Esophagus mucosa (tissue), 1 donor: ENCODE measurements at places on chromosomes 2 and 18. TPM values are rescaled to one million over a fixed set of nuclear protein-coding genes. Genes with fewer than 3 reads are reported as not detected.

Gene MC2R
- total RNA-seq: not detected

Gene MAPK4
- 0.12 TPM for total RNA-seq

Gene NAT8
- not detected for total RNA-seq

Gene PFN4
- 0.24 TPM for total RNA-seq

Gene SMAD4
- total RNA-seq: 38.9 TPM

DNA sequence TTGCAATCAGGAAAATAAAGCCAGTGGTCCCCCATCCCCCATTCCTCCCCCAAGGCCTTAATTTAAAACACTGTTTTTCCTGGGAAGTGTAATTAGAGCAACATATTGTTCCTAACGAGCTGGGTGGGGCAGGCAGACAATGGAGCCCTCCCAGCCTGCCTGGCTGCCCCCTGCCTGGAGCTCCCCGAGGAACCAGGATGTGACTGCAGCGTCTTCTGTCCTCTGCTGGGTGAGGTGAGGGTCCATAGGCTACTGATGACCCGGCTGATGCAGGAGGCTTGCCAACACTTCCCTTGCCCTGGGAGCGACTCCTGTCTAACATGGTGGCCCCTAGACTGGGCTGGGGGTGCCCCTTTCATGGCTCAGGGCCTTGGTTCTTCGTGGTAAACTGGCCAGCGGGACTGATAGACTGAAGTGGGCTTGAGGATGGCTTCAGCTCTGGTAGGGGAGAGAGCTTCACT is 152.4 kb downstream of the DYSF start:
- no peak for ATAC-seq

GRCh38 chr2:194100201-194100600 is 1556.8 kb upstream of the SLC39A10 start:
- ATAC-seq: no peak

DNA sequence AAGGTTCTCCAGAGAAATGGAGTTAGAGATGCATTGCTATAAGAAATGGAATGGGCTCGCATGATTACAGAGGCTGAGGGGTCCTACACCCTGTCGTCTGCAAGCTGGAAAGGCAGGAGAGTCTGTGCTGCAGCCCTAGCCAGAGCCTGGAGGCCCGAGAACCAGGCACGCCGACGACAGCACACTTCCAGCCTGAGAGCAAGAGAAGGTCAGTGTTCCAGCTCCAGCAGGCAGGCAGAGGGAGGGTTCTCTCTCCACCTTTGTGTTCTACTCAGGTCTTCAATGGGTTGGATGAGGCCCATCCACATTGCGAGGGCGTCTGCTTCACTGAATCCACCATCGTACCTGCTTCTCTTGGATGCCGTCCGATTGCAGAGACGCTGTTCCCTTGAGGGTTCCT is 177.6 kb upstream of the HDAC4 start:
- no peak for ATAC-seq

GRCh38 chr2:9336576-9337314 is 86.6 kb downstream of the ITGB1BP1 start:
- ATAC-seq: peak; percentile 35

GRCh38 chr18:6661692-6662415 is 67.7 kb upstream of the ARHGAP28 start:
- no peak for ATAC-seq

GRCh38 chr18:3140986-3141639 is 78.7 kb downstream of the MYOM1 start:
- no peak for ATAC-seq

- ATAC-seq: no peak
Observed at GRCh38 chr18:9104244-9104901, 1.9 kb downstream of the NDUFV2 start.

DNA sequence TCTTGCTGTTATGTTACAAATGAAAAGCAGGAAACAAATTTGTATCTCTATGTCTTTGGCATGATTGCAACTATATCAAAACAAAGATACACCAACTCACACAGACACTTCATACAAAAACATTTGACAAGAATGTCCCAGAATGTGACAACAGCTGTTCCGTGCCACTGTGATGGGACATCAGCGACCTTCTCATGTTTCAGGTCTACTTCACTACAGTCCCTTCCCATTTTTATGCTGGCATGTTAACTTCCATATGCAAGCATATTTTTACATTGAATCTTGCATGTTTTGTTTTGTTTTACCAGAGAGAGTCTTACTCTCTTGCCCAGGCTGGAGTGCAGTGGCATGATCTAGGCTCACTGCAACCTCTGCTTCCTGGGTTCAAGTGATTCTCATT is 71.2 kb downstream of the STK25 start:
- ATAC-seq: no peak
